ENCODE measurements at places on chromosomes 11 and 22. TPM values are rescaled to one million over a fixed set of nuclear protein-coding genes. Genes with fewer than 3 reads are reported as not detected.
A peak's percentile ranks its signal among the peaks of the same experiment; 100 is the strongest.

The OVOL1 gene
- 49.0 TPM for total RNA-seq

The ZC3H12C gene
- 4.6 TPM for total RNA-seq

The KCNQ1OT1 gene
- 0.60 TPM for total RNA-seq

The JHY gene
- 1.6 TPM for total RNA-seq

The TMX2 gene
- total RNA-seq: 60.2 TPM

DNA sequence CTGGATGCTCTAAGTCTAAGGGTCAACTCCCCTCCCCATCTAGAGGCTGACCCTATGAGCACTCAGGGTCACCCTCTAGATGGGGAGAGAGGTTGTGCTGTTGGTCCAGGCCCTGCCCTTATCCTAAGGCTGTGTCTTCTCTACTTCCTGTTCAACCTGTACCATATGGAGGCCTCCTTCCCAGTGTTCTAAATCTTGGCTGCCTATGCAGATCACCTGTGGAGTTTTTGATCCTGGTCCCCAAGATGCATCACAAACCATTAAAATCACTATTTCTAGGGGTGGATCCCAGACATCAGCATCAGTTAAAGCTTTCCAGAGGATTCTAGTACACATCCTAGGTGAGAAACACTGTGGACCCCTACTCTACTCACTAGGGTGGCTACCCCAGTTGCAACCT lies 26.2 kb downstream of the LARGE1 start:
- peak; percentile 43 for ATAC-seq

DNA sequence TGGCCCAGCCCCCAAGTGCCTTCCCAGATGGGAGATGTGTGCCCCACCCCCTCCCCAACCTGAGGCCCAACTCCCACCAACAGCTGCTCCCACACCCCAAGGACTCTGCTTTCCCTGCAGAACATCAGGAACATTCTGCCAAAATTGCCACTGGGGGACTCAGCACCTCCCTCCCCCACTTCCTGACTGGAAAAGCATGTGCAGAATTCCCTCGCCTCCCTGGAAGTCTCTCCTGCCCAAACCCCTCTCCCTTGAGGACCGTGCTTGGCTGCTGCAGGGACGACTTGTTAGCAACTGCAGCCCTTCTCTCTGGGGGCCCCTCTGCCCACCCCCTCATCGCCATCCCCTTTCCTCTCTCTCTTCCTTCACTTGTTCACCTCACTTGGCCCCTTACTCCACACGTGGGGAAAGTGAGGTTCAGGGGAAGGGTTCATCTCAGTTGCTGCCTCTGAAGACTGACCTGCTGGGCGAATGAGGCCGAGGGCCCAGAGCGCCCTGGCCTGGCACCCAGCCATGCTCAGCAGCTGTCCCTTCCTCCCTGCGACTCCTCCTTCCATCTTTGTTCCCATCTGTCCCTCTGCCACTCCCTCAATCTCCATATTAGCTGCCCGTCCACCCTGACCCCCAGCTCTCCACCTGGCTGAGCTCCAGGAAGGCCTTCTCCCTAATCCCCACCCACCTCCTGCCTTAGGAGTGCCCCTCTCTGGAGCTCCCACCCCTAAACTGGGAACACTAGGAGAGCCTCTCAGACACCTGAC lies 105.1 kb downstream of the CHST1 start:
- no peak for ATAC-seq

GRCh38 chr11:40732132-40732531 lies 727.3 kb downstream of the LRRC4C start:
- ATAC-seq: no peak

DNA sequence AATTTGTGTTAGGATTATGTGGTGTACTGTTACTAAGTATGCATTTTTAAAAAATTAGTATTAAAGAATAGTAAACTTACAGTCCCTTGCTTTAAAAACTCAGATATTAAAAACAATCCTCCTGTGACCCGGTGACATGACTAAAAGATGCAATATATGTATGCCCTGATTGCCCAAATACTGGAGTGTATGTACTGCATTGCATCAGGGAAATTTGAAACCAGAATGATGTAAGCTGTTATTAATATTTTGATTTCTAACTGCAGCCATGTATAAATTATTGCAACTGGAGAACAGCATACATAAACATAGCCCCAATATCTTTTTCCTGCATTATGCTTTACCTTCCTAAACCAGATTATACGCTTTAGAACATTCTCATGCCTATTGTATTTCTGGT lies 3.7 kb upstream of the HSPA8 start:
- no peak for ATAC-seq

DNA sequence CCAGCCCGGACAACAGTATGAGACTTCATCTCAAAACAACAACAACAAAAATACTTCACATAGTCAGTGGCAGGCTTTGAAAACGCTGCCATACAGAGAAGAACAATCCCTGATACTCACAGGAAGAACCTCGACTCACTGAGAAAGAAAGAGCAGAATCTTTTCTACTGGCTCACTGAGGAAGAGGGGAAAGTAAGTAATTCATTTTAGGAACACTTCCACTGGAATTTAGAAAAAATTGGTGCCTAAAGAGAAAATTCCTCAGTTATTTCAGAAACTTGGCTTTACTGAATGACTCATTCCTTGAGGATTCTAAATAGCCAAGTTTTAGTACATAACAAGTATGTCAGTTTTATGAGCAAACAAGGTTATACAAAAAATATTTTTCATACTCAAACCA lies 12.3 kb downstream of the NARS2 start:
- no peak for ATAC-seq

DNA sequence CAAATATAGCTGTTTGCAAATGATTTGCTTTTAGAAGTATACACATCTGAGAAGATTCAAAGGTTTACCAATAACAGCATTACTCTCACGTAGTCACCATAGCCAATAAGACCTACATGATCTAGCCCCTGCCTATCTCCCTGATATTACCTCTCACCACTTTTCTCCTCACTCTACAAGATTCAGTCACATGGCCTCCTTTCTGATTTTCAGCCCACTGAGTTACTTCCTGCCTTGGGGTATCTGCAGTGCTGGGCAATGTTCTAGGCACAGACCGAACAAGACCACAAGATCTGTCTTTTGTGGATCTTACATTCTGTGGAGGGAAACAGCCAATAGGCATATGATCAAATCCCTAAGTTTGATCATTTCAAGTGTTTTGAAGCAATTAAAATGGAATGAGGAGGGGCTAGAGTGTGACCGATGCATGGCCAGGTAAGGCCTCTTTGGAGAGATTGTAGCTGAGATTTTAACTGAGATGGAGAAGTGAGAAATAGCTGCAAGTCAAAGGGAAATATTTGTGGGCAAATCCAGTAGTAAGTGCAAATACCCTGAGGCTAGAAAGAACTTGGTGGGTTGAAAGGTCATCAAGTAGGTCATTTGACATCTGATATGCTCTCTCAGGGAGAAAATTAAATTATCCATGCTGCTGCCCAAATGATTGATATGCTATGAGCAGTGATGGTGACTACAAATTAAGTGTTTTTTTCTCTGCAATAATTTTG lies 43.1 kb downstream of the ARL14EP start:
- ATAC-seq: no peak

DNA sequence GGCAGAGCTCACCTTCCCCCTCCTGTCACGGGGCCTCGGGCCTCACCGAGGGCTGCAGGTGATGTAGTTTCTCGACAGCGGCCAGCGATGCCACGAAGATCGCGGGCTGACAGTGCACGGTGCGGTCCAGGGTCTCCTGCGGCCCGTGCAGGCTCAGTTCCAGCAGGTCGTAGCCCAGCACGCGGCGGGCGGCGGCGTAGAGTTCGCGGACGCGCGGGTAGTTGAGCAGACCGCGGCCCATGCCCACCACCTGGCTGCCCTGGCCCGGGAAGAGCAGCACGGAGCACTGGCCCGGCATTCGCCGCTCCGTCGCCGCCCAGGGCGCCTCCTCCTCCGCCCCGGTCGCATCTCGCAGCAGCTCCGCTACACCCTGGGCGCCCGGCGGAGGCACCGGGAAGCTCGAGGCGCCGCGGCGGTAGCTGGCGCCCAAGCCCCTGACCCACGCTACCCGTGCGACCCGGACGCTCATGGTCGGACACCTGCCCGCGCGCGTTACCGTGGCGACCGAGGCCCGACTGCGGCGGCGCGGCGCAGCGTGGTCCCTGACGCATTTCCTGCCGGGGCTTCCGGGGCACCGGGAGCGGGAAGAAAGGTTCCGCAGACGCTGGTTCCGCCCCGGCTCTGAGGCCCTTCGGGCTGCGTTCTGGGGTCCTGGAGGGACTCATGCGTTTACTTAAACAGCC lies at the start of gene MCAT:
Gene MCAT (minus strand): TSS at position 519 of the 683 bp plus-strand sequence. CDS start 50 bp downstream, at position 469.
- ATAC-seq: peak; percentile 68

DNA sequence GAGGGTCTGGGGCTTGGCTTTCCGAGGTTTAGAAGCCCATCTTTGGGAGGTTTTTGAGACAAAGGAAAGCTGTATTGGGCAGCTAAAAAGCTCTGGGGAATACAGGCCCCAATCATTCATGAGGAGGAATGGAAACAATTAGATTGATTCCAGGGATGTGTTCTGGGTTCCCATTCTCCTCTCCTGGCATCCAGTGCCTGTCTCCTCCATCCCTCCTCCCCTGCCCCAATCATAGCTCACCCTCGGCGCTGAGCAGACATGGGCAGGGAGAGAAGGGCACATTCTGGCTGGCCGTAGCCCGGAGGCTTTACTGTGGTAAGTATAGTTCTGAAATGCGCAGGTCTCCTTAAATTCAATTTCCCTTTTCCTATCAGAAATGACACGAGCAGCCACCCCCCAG lies 42.4 kb downstream of the ABTB2 start:
- no peak for ATAC-seq
